Mesothelial cell of epicardium (in vitro differentiated cells): ENCODE measurements at places on chromosomes 3 and 15.
A peak's percentile ranks its signal among the peaks of the same experiment; 100 is the strongest.

DNA sequence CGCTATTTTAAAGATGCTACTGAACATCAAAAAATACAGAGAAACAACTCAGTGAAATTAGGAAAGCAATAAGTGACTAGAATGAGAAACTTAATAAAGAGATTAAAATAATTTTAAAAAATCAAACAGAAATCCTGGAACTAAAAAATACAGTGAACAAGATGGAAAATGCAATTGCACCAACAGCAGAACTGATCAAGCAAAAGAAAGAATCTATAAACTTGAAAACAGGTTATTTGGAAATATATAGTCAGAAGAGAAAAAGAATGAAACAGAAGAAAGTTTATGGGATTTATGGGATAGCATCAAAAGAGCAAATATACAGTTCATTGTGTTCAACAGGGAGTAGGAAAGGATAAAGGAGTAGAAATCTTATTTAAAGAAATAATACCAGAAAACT, 53.3 kb downstream of the MEX3B start:
- no peaks in the 10 kb centered on the region for H3K27me3 ChIP-seq
- no peak overlapping the region for H3K27ac ChIP-seq
- H3K4me3 ChIP-seq: no peak overlapping the region
- H3K4me1 ChIP-seq: peaks cover 14% of the 10 kb centered on the region
- peaks cover 64% of the 10 kb centered on the region for H3K36me3 ChIP-seq

DNA sequence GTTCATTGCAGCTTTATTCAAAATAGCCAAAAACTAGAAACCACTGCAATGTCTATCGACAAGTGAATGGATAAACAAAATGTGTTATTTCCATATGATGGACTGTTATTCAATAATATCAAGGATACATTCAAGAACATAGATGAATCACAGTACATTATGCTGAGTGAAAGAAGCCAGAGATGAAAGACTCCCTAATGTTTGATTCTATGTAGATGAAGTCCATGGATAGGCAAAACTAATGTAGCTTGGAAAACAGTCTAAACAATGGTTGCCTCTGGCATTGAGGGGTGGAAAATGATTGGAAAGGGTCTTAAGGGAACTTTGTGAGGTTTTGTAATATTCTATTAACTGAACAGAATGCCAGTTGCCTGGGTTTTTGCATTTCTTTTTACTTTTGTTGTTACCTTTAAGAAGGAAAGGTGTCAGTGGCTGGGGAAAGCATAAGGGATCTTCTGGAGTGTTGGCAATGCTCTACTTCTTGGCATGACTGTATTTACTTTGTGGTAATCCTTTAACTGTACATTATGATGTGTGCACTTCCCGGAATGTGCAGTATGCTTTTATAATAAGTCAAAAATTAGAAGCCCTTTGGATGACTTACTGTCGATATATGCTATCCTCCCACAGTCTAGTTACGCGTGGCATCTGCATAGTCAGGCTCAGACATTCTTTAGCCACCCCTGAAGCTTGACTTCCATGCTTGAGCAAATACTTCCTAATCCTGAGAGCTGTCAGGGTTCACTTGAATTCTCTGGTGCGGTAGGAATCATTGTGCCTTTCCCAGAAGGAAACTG, 20.5 kb upstream of the ATP10A start:
- H3K4me3 ChIP-seq: no peak overlapping the region
- H3K27me3 ChIP-seq: peaks cover 20% of the 10 kb centered on the region
- no peak for DNase-seq
- no peaks in the 10 kb centered on the region for H3K36me3 ChIP-seq
- peaks cover 4% of the 10 kb centered on the region for H3K4me1 ChIP-seq

DNA sequence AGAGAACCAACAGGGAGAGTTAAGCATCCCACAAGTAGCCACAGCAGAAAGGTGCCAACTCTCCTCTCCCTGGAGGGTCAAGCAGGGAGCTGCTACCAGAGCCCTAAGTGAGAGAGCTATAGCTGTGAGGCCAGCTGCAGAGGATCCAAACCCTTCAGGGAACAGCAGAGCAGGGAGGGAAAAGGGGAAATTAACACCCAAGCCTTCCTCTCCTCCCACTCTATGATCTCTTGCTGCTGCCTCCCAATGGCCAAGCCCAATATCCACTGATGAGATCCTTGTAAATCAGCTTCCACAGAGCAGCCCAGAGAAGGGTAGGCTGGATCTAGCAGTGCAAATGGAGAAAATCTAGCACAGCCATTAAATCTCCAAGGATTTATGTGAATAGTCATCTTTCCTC, 68.2 kb upstream of the THBS1 start:
- no peak overlapping the region for H3K4me3 ChIP-seq
- H3K4me1 ChIP-seq: peaks cover 1% of the 10 kb centered on the region
- H3K36me3 ChIP-seq: peaks cover 1% of the 10 kb centered on the region
- no peak overlapping the region for H3K27ac ChIP-seq
- no peak for DNase-seq

GRCh38 chr15:81221449-81221848, 24.8 kb downstream of the IL16 start:
- no peak for DNase-seq
- no peak overlapping the region for H3K27ac ChIP-seq
- H3K4me3 ChIP-seq: no peak overlapping the region
- H3K27me3 ChIP-seq: peaks cover 61% of the 10 kb centered on the region
- no peaks in the 10 kb centered on the region for H3K36me3 ChIP-seq
- no peaks in the 10 kb centered on the region for H3K4me1 ChIP-seq

DNA sequence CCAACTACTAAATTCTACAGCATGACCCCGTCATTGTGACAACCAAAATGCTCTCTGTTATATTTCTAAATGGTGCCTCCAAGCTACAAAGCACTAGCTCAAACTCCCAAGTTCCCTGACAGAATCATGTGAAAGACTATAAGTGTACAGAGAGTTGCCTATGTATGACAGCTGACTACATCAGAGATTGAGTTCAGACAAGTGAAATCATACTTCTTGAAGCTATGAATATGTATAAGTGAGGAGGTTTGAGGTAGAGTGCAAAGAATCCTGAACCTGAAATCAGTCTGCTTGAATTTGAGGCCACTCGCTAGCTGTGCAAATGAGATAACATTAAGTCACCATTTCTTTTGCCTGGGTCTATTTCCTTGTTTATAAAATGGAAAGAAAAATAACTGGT, 63.9 kb upstream of the TP63 start:
- peaks cover 1% of the 10 kb centered on the region for H3K4me1 ChIP-seq
- H3K36me3 ChIP-seq: no peaks in the 10 kb centered on the region
- no peak for DNase-seq
- no peaks in the 10 kb centered on the region for H3K27me3 ChIP-seq
- H3K4me3 ChIP-seq: no peak overlapping the region

DNA sequence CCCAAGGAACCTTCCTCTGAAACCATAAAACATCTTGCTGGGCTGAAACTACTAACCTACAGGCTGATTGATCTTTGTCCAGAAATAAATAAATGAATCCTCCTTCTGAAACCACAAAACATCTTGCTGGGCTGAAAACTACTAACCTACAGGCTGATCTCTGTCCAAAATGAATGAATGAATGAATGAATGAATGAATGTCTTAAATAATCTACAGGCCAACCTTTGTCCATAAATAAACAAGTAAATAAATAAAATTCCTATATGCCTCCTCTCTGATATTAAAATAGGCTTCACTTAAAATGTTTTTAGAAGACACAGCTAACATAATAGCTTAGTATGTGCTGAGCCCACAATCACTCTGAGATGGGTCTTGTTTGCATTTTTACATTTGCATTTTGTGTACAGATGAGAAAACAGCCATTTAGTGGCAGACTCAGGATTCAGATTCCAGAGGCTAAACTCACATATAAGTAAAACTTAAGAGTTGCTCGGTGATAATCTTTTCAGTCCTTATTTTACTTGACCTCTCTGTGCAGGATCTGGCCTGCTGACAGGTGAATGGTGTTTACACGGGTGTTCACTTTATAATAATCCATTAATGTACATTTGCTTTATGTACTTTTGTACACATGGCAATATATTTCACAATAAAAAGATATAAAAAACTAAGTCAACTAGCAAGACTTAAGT, 10.4 kb downstream of the TJP1 start:
- peak overlapping the region; percentile 72 for H3K27ac ChIP-seq
- DNase-seq: no peak
- no peak overlapping the region for H3K4me3 ChIP-seq
- no peaks in the 10 kb centered on the region for H3K27me3 ChIP-seq

DNA sequence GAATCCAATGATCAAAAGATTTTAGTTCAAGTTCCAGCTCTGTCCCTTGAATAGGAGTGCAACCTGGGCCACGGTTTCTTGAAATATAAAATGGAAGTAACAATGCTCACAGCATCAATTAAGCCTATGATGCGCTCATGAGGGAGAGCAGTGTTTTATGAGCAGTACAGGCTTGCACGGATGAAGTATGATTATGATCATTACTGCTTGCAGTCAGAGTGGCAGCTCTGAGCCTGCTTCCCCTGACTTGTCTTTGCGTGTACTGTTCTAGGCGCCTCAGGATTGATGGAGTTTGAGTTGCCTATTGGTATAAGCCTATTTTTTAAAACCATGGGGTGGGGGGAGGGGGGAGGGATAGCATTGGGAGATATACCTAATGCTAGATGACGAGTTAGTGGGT, 37.0 kb downstream of the ITGB5 start:
- DNase-seq: no peak
- H3K36me3 ChIP-seq: peaks cover 25% of the 10 kb centered on the region
- peaks cover 27% of the 10 kb centered on the region for H3K4me1 ChIP-seq
- no peak overlapping the region for H3K4me3 ChIP-seq

DNA sequence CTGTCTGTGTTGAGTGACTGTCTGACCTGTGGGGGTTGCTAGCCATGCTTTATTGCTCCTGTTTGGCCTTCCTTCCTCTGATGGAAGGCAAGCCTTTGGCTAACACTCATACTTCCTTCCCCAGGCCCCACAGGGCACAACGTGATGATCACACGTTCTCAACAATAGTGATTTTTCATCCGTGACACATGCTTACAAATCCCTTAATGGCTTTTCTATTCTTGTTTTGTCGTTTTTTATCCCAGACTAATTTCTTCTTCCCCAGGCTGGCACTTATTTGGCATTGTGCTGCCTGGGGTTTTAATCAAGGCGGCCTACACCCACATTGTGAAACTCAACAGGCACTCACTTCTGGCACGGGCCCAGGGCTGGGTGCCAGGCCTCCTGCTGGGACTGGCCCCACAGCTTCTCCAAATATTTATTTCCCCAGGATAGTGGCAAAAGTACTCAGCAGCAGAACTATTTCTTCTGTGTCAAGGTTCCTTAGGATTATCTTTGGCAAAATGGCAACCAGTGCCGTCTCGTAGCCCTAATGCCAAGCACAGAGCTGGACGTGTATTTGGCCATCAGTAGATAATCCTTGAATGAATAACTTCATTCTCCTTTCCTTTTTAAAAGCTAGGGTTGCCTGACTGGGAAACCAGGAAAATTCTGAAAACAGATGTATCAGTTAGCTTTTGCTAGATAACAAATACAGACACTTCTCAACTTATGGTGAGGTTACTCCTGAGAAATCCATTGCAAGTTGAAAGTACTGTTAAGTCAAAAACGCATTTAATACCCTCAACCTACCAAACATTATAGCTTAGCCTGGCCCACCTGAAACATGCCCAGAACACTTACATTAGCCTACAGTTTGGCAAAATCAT, 30.6 kb downstream of the CMTM7 start:
- no peak overlapping the region for H3K4me3 ChIP-seq
- peaks cover 11% of the 10 kb centered on the region for H3K36me3 ChIP-seq
- no peak for DNase-seq

DNA sequence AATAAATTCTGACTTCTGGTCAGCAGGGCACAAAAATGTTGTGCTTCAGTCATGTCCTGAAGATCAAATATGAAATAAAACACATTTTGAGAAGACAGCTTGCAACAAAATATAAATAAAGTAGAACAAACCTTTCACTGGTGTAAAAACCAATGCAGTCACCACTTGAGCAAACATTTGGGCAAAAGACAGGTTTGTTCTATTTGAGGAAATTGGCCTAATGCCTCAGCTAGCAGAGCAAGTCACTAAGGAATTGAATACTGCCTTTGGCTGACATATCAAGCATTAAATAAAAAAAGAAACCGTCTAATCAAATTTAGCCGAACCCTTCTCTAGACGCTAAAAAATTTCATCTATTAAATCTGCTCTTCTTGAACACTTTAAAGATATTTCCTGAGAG, 475.4 kb upstream of the CNTN3 start:
- no peak overlapping the region for H3K27ac ChIP-seq
- H3K4me3 ChIP-seq: no peak overlapping the region
- H3K4me1 ChIP-seq: no peaks in the 10 kb centered on the region
- no peak for DNase-seq
- no peaks in the 10 kb centered on the region for H3K27me3 ChIP-seq

DNA sequence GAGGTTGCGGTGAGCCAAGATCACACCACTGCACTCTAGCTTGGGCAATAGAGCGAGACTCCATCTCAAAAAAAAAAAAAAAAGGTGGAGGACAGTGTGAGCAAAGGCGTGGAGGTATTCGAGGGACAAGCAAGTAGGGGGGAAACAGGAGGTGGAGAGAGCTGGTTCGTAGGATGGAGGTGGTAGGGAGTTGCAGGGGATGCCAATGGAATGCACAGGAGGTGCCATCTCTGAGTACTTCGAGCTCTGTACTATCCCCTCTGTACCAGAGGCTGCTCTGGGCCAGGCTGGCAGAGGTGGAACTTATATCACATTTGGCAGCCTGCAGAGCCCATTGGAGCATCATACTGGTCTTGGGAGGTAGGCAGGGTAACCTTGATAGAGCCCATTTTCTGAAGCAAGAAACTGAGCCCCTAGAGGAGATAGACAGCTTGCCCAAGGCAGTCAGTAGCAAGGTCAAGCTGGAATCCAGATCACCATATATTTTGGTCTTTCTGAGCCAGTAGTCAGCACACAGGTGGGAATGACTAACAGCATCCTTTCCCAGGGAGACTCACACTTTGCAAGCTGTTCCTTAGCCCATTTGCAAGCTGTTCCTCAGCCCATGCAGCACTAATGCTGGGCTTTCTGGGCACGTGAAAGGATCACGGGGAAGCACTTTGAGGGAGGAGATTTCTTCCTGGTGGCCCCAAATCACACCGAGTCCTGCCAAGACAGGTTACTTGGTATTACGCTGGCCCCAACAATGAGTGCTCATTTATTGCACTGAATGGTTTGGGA, 9.2 kb upstream of the CCDC33 start:
- H3K27ac ChIP-seq: no peak overlapping the region
- no peaks in the 10 kb centered on the region for H3K36me3 ChIP-seq
- H3K27me3 ChIP-seq: peaks cover 27% of the 10 kb centered on the region
- DNase-seq: no peak
- no peak overlapping the region for H3K4me3 ChIP-seq
